ENCODE measurements at places on chromosomes 3 and 15. TPM values are rescaled to one million over a fixed set of nuclear protein-coding genes. Genes with fewer than 3 reads are reported as not detected.

DNA sequence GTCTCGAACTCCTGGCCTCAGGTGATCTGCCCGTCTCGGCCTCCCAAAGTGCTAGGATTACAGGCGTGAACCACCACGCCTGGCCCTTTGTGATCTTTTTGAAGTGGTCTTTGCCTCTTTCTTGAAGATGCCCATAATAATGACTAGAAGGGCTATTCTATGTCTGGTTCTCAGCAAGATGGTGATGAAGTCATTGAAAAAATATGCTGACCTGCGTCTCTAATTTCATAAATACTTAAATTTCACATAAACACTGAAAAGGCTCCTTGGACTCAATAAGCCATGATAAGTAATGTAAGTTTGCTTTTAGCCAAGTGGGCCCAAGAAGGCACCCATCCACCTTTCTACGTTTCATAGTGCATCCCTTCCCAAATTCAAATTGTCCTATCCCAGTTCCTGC, 775 bp upstream of the MAPK6 start:
- DNase-seq = no peak

DNA sequence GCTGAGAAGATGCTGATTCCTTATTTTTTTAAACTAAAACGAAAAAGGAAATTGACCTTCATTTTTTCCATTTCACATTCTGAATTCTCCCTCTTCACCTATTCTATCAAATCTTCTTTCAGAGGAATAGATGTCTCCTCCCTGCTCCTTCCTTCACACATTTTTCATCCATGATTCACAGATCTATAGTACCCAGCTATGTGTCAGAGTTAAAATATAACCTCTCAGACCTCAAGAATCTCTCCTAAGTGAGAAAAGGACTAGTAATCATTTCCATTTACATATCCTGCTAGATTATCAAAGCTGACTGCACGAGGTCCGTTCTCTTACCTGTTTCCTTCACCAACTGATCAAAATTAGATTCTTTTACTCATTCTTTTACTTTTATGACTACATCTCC, 1297.6 kb upstream of the ALCAM start:
- DNase-seq = no peak

GRCh38 chr3:125436921-125437320, 61.8 kb upstream of the ZNF148 start:
- no peak for DNase-seq

- no peak for DNase-seq
These were observed 586.1 kb downstream of the MECOM start for GRCh38 chr3:169077394-169077906.

DNA sequence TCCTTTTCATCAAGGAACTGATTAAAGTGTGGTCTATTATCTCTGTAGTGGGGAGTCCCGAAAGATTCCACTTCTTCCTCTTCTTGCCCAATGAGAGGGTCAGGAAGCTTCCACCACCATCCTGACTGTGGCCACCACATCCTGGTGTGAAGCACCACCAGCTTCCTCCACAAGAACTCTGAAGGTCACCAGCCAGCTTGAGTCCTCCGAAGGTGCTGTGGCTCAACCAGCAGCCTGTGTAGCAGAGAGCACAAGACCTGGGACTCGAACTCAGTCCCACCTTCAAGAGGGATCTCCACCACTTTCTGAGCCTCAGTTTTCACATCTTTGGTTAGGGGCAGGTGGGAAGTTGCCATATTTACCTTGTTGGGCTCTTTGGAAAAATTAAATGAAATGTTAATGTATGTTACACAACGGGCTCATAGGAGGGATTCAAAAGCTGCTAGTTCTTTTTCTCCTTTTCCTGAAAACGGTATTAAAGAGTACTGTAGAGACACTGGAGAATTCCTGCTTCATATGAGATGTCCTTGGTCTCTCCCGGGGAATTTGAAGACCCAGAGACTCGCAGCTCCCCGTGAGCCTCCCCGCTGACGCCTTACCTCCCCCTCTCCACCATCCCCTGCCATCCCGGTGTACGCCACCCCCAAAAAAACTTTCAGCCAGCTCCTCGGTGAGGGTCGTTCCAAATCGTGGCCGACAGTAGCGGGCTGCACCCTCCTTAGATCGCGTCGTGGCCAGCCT, 816 bp upstream of the ACAN start:
- no peak for DNase-seq

DNA sequence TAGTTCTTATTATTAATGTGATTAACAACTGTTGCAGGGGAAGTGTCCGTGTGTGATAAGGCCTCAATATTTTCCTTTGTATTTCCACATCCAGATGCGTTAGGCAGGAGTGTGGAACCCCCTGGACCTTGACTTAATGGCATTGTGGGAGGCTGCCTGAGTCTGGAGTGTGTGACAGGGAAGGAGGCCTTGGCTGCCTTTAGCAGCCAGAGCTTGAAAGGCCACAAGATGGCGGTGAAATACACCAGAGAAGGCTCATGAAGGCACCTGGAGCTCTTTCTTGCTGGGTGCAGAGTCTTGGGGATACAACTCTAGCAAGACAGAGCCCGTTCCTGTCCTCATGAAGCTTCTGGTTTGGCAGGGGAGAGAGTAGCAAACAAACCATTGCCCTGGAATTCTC, 36.9 kb downstream of the POLR2M start:
- DNase-seq = no peak

DNA sequence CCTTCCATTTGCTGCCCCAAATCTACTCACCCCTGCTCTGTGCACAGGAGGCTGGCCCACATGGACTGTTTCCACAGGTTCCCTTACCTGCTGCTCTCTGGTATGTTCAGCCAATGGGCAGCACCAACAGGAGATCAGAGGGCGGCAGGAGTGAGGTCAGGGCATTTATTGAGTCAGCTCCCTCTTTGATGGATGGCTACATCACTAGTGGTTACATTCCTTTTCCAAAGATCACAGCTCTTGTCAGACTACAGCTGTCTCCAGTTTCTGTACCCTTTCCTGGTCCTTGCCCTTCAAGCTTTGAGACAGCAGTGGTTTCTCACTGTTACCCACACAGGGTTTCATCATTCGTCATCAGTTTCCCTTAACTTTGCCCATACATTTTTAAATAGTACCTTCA, 325.1 kb downstream of the SUCLG2 start:
- DNase-seq = no peak

GRCh38 chr3:135191708-135192107, 396.6 kb downstream of the EPHB1 start:
- no peak for DNase-seq

DNA sequence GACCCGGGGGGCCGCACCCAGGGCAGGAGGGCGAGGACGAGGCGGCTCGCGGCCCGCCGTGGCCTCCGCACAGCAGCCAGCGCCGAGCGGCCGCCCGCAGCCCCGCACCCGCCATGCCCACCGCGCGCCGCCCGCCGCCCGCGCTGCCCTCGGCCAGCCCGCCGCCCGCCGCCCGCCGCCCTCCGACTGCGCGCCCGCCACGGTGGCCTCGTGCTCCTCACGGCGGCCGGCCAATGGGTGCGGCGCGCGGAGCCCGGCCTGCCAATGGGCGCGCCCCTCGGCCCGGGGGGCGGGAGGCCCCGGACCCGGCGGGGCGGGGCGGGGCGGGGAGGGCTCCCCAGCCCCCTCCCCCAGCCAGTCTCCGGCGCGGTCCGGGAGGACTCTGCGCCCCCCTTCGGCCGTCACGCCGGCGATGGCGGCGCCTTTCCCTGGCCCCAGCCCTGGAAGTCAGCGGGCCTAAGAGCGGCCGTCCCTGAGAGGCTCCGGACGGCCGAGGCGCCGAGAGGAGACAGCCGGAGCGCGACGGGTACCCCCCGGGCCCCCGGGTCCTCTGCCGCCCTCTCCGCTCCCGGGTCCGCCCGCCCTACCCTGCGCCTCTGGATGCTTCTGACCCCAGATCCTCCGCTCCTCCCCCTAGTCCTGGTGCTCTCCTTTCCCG, at the start of gene NT5DC2:
Gene NT5DC2 (minus strand): TSS at position 235 of the 658 bp plus-strand sequence. CDS start 120 bp downstream, at position 115.
- no peak for DNase-seq

The SERPINI2 gene
- total RNA-seq = 0.55 TPM

The SERPINI1 gene
- total RNA-seq = 2.8 TPM

The GRM7 gene
- total RNA-seq = 0.86 TPM

The MYZAP gene
- 29.3 TPM for total RNA-seq

The TIGIT gene
- total RNA-seq = 0.78 TPM

Measured in ureter (tissue), 1 donor.